ENCODE measurements at places on chromosomes 2 and 18. TPM values are rescaled to one million over a fixed set of nuclear protein-coding genes. Genes with fewer than 3 reads are reported as not detected.

The MAPK4 gene
- total RNA-seq, result under 0.01 TPM

The NT5DC4 gene
- total RNA-seq, result not detected

The MAP3K20 gene
- total RNA-seq, result 138 TPM

The SPC25 gene
- total RNA-seq, result not detected

The TMEM182 gene
- 3.9 TPM for total RNA-seq

The RTP5 gene
- not detected for total RNA-seq

The C1GALT1C1L gene
- 0.51 TPM for total RNA-seq

The SNTG2 gene
- total RNA-seq, result not detected

The CCBE1 gene
- 60.9 TPM for total RNA-seq

The CD302 gene
- 9.4 TPM for total RNA-seq

The SLC9A4 gene
- total RNA-seq, result not detected

The SERPINB7 gene
- total RNA-seq, result 3.0 TPM

The RABL2A gene
- total RNA-seq, result 6.9 TPM
